ENCODE measurements at places on chromosomes 2 and 18.

DNA sequence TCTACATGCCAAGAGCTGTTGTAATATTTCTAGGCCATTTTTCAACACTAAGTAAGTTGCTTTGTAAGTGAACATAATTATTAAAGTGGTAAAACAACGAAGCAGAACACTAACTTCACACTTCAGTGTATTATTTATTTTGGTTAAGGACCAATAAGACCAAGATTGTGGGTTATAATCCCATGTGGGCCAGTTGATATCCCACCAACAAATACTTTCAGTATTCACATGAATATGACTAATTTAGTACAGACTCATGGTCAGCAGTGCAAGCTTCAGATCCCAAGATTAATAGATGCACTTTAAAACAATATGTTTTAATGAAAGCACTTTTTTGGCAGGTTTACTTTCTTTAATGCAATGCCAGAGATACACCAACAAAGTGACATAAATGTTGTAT is 154.3 kb downstream of the LCLAT1 start:
- H3K27ac ChIP-seq: no peak overlapping the region
- peak; percentile 57 for DNase-seq
- no peak overlapping the region for H3K4me3 ChIP-seq

DNA sequence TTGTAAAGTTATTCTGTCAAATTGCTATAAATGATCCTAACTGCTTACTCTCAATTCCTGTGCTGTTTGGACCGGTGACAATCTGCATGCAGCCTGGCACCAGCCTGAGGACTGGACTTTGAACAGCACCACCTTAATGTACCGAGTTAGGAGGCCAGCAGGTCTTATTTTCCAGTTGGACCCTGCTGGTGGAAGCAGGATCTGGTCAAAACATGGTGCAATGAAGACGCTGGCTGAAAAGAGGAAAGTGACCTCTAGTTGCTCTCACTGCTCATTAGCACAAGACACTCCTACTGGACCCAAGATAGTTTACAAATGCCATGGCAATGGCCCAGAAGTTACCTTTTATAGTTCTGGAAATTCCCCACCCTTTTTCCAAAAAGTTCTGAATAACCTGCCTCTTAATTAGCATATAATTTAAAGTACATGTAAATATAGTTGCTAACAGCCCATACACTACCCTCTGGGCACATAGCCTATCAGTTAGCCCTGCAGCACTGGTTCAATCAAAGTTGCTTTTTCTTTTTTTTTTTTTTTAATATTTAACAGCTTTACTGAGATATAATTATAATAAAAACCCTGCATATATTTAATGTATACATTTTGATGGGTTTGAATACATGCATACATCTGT is 35.8 kb downstream of the RBKS start:
- H3K4me1 ChIP-seq: peaks cover 10% of the 10 kb centered on the region
- no peaks in the 10 kb centered on the region for H3K27me3 ChIP-seq
- H3K4me3 ChIP-seq: no peak overlapping the region
- no peak overlapping the region for H3K27ac ChIP-seq

GRCh38 chr18:79378536-79379250 is 17.0 kb upstream of the NFATC1 start:
- no peak overlapping the region for H3K27ac ChIP-seq
- no peaks in the 10 kb centered on the region for H3K4me1 ChIP-seq
- no peak overlapping the region for H3K4me3 ChIP-seq
- DNase-seq: peak; percentile 57
- H3K27me3 ChIP-seq: no peaks in the 10 kb centered on the region
- peaks cover 6% of the 10 kb centered on the region for H3K36me3 ChIP-seq

- no peak overlapping the region for H3K4me3 ChIP-seq
- no peak for DNase-seq
- H3K27me3 ChIP-seq: no peaks in the 10 kb centered on the region
- no peaks in the 10 kb centered on the region for H3K4me1 ChIP-seq
Measured at GRCh38 chr2:239566995-239567568, 166.3 kb upstream of the HDAC4 start.

Data from fibroblast of lung (primary cell).